ENCODE measurements at places on chromosomes 11 and 22.

- DNase-seq, result no peak
These were observed 19.5 kb downstream of the CDKN1C start for GRCh38 chr11:2865922-2866577.

DNA sequence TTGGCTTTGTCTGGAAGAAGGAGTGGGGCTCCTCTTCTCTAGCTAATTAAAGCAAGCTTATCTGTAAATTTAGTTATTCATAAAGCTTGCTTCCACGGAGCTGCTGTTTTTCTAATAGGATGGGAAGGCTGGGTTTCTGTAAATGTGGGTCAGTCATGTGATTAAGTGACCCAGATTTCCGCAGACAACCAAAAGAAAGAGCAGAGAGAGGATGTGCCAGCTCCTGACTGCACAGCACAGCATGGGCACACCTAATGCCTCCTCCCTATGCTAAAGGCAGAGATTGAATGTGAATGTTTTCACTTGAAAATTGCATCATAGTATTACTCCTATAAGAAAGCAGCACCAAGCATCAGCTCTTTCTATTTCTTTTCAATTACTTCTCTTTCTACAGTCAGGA lies 160.2 kb downstream of the FAT3 start:
- no peak for DNase-seq

GRCh38 chr11:15223318-15223717 lies 108.6 kb downstream of the INSC start:
- DNase-seq, result peak; percentile 34

DNA sequence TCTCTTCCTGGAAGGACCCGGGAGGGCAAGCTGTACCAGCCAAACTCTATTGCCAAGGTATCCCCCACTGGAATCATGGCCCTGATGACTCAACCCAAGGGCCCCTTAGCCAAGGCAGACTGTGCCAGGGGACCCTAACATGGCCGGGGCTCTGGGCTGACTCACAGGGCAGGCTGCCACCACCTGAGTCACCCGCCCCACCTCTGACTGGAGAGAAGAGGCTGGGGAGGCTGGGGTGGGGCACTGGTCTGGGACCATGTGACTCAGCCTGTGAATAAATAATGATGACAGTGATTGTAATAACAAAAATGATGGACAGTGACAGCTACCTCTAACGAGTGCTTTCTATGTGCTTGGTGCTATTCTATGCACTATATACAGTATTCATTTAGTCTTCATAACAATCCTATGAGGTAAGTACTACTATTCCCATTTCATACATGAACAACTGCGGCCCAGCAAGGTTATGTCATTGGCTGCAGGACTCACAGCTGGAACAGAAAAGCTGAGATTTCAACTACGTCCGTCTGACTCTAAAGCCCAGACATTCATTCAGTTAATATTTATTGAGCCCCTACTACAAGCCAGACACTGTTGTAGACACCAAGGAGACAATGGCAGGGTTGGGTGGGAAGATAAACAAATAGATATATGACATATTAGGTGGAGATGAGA lies 84.2 kb downstream of the FBXO7 start:
- DNase-seq, result peak; percentile 96

GRCh38 chr11:17416492-17416891 lies 28.0 kb upstream of the KCNJ11 start:
- DNase-seq, result no peak

- DNase-seq, result peak; percentile 71
These were observed 53.8 kb upstream of the DRD2 start for GRCh38 chr11:113528982-113529381.

DNA sequence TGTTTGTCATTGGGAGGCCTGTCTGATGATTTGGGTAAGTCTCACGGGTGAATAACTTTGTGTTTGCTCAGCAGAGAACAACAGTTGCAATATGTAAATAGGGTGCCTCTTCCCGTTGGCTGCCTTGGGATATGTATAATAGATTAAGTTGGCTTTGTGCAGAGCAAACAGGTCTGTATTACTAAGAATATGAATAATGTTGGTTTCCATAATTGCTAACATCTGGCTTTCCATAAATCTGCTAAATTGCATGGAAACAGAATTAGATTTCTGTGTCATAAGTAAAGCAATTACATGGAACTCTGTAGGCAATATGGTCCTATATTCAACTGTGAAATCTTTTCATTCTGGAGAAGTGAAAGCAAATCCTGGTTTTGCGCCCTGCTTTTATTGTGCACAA lies 636.0 kb upstream of the ANO5 start:
- peak; percentile 4 for DNase-seq

DNA sequence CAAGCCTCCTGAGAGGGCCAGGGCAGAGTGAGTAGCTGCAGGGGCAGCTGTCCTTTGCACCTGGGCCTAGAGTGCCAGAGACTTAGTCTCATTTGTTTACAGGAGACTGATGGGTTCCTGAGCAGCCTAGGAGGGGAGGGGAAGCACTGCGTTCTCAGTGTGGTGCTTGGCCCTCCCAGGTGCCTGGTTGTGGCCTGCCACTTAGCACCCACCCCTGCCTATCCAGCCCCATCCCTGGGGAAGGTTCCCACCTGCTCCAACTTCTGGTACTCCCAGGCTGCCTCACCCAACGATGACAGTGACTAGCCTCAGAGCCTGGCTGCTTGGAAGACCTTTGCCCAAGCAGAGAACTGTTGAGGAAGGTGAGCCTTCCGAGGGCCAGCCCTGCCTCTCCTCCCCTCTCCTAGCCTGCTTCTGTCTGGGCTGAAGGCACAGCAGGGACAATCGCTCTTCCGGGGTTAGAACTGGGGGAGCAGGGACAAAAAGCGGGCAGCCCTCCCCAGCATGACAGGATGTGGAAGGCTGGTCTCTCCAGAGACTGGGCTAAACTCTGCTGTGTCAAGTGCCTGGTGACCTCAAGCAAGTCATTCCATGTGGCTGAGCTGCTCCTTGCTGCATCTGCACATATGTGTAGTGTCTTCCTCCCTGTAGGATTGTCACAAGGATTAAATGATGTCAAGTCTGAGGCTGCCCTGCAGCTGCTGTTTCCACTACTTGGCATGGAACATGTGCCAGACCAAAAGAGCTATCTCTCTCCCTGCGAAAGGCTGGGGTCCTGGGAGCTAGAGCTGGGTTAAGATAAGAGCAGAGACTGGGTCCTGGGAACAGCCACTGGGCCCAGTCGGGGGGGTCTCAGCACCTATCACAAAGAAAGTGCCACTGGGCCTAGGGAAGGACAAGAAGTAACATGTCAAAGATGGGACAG lies 9.9 kb downstream of the KCNQ1OT1 start:
- no peak for DNase-seq

- no peak for DNase-seq
These were observed 210.5 kb downstream of the FAM181B start for GRCh38 chr11:82523141-82523540.

DNA sequence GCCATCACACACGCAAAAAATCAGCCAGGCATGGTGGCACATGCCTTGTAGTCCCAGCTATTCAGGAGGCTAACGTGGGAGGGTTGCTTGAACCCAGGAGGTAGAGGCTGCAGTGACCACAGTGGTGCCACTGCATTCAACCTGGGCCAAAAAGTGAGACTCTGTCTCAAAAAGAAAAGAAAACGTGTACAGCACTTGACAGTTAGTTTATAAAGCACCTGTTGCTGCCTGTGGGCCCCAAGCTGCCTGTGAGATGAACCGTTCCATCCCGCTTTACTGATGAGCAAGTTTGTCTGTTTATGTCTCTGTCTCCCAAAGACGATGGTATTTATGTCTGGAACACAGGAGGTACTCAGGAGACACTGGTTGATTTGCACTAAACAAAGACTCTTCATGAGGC lies 1.5 kb upstream of the PRR5 start:
- DNase-seq, result no peak

GRCh38 chr11:75425422-75425821 lies 7.6 kb downstream of the KLHL35 start:
- DNase-seq, result no peak

GRCh38 chr22:20940186-20940651 lies 23.0 kb downstream of the CRKL start:
- no peak for DNase-seq

GRCh38 chr11:83047515-83048225 lies 24.0 kb downstream of the RAB30 start:
- DNase-seq, result no peak

GRCh38 chr11:17036666-17037658 lies 22.7 kb upstream of the PLEKHA7 start:
- DNase-seq, result peak; percentile 10

DNA sequence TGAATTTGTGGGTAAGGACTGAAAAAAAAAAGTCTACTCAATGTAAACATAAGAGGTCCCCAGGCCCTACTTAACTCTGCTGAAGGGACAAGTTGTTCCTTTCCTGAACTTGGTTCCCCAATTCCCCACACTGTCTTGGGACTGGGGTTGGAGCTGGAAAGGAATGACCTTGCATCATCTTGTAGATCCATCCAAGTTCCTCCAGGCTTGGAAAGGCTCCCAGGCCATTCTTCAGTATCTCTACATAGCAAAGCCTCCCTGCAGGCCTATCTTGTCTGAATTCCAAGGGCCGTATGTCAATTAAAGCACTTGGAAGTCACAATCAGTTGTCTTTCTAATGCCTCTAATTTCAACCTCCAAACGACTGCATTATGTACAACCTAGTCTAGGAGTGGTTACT lies 361.2 kb downstream of the TMEM135 start:
- DNase-seq, result no peak

GRCh38 chr22:50576070-50576469 lies 2.2 kb downstream of the CPT1B start:
- DNase-seq, result peak; percentile 67

DNA sequence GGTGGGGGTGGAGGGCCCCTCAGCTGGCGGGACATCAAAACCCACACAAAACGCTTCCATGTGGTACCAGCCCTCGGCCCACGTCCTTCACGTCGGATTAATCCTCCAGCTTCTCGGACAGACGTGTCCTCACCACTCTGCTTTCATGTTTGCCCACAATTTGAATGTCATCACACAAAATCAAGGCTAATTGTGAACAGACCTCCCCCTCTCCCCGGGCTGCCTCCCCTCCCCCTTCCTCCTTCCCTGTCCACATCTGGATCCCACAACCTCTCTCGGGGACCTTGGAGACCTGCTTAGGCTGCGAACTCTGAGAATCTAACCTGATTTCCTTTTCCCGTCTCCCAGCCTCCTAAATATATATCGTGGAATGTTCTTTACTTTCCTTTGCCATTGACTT lies 262.9 kb downstream of the MN1 start:
- DNase-seq, result no peak

GRCh38 chr11:47797633-47798032 lies 30.5 kb upstream of the FNBP4 start:
- DNase-seq, result peak; percentile 70
